ENCODE measurements at places on chromosomes 7 and 10. TPM values are rescaled to one million over a fixed set of nuclear protein-coding genes. Genes with fewer than 3 reads are reported as not detected.

- peak; percentile 99 for DNase-seq
- peak overlapping the region; percentile 88 for H3K27ac ChIP-seq
- no peak overlapping the region for H3K4me3 ChIP-seq
These were observed 130.0 kb upstream of the BTBD16 start for GRCh38 chr10:122140941-122141623.

DNA sequence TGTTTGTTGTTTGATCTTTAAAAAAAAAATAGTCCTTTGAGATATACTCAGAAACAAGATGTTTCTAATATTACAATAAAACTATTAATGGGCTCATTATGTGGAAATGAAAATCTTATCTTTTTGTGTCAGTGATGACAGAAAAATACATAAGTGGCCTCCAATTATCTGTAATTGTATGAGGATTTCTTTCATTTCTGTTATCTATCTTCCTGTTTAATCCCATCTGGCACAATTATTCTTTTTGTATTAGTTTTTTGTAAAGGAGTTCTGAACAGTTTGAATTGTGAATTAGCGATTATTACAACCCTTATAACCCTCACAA lies 270.8 kb downstream of the BBS9 start:
- no peaks in the 10 kb centered on the region for H3K4me1 ChIP-seq
- DNase-seq = no peak
- H3K4me3 ChIP-seq = no peak overlapping the region
- H3K27me3 ChIP-seq = no peaks in the 10 kb centered on the region

DNA sequence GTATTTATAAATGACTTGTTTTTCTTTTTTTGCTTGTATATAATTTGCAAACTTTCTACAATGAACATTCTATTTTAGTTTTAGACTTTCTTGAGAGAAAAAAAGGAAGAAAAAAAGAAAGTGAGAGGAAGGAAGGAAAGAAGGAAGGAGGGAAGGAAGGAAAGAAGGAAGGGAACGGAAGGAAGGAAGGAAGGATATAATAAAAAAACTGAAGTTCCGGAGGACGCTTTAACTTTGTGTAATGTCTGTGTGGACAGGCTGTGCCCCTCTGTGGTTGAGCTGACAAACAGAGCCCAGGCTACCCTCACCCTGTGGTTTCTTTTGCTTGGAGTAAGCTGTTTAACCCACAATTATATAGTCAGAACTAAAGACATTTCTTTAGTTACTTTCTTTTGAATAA lies 108.7 kb downstream of the SEMA3D start:
- H3K27ac ChIP-seq = no peak overlapping the region
- H3K27me3 ChIP-seq = no peaks in the 10 kb centered on the region
- DNase-seq = no peak
- H3K36me3 ChIP-seq = no peaks in the 10 kb centered on the region
- H3K4me3 ChIP-seq = no peak overlapping the region

DNA sequence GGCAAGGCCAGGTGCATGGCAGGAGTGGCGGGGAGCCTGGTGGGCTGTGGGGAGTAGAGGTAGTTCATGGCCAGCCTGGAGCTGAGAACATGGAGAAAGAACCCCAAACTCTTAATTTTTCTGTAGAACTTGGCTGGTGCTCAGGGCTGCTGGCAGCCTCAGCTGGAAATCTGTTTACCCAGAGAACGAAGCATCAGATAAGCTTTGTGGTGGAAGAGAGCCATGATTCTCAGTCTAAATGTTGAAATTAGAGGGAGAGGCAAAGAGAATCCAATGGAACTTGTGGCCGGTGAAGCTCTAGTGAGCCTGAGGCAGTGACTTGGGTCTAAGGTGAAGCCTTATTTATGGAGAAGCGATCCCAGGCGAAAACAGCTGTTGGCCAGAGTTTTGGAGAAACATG lies 126.4 kb downstream of the CCDC3 start:
- no peak for DNase-seq
- H3K27ac ChIP-seq = no peak overlapping the region
- H3K27me3 ChIP-seq = no peaks in the 10 kb centered on the region
- no peaks in the 10 kb centered on the region for H3K36me3 ChIP-seq
- no peak overlapping the region for H3K4me3 ChIP-seq
- no peaks in the 10 kb centered on the region for H3K4me1 ChIP-seq

- no peaks in the 10 kb centered on the region for H3K4me1 ChIP-seq
- peak overlapping the region; percentile 72 for H3K27ac ChIP-seq
- peak overlapping the region; percentile 43 for H3K4me3 ChIP-seq
- H3K27me3 ChIP-seq = no peaks in the 10 kb centered on the region
- H3K36me3 ChIP-seq = no peaks in the 10 kb centered on the region
These were observed 137.9 kb downstream of the RAPGEF5 start for GRCh38 chr7:22219036-22219435.

TBRG4 gene
- total RNA-seq = 48.2 TPM

STEAP2 gene
- 26.7 TPM for total RNA-seq

PTPRE gene
- 23.5 TPM for total RNA-seq

BRAT1 gene
- 20.9 TPM for total RNA-seq

Measured in right atrium auricular region (tissue), 2 donors.